ENCODE measurements at places on chromosomes 11 and 22.

DNA sequence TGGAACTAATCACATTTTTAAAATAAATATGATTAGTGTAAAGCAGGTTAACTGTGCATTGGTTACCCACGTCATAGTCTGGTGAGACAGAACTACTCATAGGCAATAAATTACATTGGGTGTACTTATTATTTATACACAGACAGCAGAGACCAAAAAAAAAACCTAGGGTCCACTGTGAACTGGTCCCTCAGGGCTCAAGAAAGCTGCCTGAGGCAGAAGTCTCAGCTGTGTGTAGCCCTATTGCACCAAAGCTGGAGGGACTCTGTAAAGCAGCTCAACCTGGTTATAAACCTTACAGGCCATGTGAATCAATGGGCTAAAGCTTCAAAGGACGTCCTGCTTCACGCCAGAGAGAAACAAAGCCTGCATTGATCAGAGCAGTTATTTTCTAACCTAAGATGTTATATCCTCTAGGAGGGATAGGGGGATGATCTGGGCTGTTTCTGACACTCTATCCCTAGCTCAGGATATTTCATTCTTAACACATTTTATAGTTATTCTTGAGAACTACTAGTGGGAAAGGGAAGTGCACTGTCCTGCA lies 432.2 kb upstream of the ANO3 start:
- DNase-seq, result no peak

DNA sequence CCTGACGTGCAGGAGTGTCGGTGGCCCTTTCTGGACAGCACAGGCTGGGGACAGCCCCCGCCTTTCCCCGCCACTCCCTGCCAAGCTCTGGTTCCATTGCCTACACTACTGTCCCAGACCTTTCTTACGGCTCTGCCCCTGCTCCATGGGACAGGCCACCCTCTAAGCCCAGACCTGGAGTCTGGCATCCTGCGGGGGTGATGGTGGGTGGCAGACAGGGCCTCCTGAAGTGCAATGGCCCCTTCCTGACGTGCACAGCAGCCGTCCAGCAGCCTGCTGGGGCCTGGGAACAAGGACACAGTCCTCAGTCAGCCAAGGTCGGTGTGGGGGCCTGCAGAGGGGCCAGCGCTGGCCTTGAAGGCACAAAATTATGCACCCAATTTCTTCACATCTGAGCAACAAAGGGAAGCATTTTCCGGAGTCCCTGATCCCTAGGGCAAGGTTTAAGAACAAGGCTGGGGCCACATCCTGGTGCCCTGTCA lies 79.7 kb upstream of the KCNQ1OT1 start:
- no peak for DNase-seq

DNA sequence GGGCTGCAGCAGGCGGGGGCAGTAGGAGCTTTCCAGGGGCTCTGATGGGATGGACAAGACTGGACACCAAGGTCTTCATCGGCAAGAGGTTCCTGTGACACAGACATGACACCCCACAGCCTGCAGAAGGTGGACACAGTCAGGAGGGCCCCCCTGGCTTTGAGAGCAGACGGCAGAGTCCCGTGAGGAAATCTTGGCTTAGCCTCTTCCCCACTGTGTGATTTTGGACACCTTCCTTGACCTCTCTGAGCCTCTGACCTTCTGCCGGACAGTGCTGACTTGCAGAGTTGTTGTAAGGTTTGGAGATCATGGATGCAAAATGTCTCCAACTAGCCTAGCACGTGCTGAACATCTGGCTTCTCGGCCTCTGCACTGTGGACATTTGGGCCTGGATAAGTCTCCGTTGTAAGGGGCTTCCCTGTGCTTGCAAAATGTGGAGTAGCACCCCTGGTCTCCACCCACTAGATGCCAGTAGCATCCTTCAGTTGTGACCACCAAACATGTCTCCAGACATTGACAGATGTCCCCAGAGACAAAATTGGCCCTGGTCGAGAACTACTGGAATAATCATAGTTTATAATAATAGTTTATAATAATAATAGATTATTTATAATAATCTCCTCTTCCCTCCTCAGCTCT lies 54.6 kb downstream of the MCM5 start:
- no peak for DNase-seq

- DNase-seq, result no peak
Observed at GRCh38 chr11:69085490-69086095, 36.9 kb downstream of the TPCN2 start.

DNA sequence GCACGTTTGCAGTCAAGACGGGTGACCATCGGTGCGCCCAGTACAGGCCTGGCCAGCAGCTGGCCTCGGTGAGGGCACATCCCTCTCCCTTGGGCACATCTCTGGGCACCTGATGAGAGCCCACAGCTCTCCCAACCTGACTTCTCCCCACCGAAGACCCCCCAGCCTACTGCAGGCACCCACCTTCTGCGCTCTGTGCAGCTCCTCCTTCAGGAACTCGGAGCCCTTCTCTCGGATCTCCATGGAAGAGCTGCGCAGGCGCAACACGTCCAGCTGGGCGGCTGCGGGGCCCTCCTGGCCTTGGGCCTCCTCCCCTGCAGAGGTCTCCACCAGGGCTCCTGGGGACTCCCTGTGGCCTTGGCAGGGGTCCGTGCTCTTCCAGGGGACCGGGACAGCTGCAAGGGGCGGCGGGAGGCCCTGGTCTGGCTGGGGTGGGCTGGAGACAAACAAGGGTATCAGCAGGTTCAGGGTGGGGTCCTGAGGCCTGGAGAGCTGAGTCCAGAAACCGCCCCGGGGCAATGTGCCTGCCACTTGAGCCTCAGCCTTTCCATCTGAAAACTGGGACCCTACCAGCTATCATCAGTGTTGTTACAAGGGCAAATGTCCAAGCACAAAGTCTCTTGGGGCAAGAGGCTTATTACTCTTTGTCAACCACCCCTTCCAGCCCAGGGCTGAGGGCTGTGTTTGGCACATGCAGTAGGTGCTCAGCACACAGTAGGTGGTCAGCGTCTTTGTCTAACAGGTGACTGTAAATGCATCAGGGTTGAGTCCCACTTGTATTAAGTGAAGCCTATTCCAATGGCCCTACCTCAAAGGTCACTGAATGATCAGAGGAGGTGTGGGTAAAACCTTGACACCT lies 9.3 kb downstream of the RAB3IL1 start:
- no peak for DNase-seq

GRCh38 chr11:17765356-17766072 lies 30.9 kb downstream of the KCNC1 start:
- DNase-seq, result peak; percentile 14

GRCh38 chr11:125869521-125869920 lies 17.9 kb upstream of the HYLS1 start:
- DNase-seq, result peak; percentile 18

DNA sequence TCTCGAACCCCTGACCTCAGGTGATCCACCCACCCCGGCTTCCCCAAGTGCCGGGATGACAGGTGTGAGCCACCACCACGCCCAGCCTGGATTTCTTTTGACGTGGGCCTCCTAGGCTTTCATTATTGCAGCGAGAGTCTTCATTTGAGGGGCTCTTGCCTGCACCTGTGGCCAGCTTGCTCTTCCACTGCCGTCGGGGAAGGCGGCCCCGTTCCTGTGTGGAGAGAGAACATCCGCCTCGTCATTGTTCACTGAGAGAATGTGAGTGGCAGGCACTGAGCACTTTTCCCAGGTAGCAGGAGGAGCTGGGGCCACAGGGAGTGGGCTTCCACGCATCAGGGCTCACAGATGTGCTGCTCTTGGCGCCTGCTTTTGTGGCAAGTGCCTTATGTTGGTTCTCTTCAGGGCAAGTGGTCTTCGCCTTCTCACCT lies 365.0 kb downstream of the TBC1D22A start:
- no peak for DNase-seq

DNA sequence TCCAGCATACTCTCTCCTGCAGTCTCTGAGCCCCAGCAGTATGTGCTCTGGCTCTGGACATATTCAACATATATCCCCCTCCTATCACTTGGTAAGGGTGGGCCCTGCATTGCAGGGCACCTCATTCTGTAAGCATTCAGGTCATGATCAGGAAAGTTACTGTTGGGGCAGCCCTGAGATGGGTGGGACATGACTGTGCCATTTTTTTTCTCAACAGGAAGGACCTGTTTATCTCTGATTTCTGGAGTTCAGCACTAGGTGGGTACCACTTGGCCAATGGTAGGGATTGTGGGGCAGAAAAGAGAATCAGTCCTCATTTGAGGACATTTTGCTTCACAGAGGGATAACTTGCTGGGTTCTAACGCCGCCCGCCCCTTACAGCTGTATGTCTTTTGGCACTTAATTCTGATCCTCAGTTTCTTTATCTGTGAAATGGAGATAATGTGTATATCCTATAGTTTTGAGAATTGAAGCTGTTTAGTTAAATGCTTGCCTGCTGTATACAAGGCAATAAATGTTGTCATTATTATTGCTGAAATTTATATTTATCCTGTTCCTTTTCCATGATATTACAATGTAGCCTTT lies 2.2 kb downstream of the SRRD start:
- DNase-seq, result no peak

GRCh38 chr22:31898926-31899325 lies 45.4 kb upstream of the YWHAH start:
- no peak for DNase-seq

DNA sequence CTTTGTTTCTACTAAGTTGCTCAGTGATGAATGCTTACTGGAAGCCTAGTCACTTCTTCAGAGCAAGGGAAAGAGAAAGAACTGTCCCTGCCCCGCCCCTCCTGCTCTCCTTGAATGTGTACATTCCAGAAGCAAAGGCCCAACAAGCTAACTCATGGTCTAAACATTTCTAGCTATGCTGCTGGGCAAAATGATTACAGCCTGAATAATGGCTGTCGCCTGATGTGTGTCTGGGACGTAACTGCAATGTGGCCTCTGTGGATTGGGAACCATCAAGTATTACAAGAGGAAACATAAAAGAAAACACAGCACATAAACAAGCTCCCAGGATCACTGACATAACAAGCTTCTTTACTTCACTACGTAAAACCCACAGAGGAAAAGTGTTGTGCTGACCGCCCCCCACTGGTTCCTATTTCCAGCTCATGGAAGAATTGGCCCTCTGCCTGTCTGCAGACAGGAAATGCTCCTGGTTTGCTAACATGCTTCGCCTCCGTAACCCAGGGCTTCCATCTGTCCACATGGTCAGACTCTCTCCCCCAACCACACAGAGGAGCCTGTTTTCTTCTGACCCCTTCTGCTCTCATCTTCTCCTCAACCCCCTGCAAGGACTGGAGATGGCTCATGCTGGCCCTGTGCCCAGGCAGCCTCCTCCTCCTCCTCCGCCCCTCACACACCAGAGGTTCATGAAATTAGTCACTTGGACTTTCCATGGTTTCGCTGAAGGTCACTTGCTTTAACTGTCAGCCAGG lies 187.2 kb downstream of the MAML2 start:
- peak; percentile 98 for DNase-seq

Data from GM23248 (cell line).